ENCODE measurements at places on chromosomes 3 and 15. TPM values are rescaled to one million over a fixed set of nuclear protein-coding genes. Genes with fewer than 3 reads are reported as not detected.

PRSS50 gene
- total RNA-seq: not detected

- no peak for DNase-seq
Measured at GRCh38 chr3:66416556-66417304, 84.1 kb downstream of the LRIG1 start.

DNA sequence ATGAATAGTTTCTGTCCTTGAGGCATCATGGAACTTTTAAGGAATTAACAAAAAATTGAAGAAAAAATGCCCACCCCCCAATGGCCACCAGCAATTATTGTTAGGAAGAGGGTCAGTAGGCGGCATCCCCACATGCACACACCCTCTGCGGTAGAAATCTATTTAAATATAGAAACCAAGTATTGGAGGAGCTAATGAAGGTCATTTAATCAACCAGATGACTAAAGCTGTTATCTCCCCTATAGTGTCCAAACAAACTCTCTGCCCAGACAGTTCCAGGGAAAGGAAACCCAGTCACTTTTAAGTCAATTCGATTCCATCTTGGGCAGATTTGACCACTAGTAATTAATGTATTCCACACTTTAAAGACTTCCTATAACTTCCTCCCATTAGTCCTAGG, 47.1 kb downstream of the DGKG start:
- no peak for DNase-seq

GRCh38 chr3:123679712-123680386, 95.0 kb upstream of the HACD2 start:
- DNase-seq: no peak

DNA sequence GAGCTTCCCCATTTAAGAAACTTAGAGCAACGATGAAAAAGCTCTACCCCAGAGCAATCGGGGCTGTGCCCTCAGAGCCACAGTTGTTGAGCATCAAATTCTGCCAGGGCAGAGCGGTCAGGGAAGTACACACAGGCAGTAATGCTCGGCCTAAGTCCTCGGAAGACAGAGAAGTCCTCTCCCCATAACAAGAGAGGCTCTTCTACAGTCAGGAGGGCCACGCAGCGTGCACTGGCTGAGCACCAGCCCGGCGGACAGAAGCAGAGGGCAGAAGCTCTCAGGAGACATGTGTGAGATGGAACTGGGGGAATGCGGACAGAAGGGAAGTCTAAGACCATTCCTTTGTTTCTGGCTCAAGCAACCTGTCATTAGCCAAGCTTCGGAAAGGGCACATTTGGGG, 95.9 kb downstream of the XXYLT1 start:
- DNase-seq: no peak

- no peak for DNase-seq
Measured at GRCh38 chr3:17089314-17089700, 204.6 kb downstream of the PLCL2 start.

All from foreskin keratinocyte (primary cell).